Activated naive CD8-positive, alpha-beta T cell treated with anti-CD3 and anti-CD28 coated beads for 36 hours (primary cell): ENCODE measurements at places on chromosomes 4 and X.

GRCh38 chr4:159366966-159367780 is 264.3 kb downstream of the RAPGEF2 start:
- no peak for DNase-seq

DNA sequence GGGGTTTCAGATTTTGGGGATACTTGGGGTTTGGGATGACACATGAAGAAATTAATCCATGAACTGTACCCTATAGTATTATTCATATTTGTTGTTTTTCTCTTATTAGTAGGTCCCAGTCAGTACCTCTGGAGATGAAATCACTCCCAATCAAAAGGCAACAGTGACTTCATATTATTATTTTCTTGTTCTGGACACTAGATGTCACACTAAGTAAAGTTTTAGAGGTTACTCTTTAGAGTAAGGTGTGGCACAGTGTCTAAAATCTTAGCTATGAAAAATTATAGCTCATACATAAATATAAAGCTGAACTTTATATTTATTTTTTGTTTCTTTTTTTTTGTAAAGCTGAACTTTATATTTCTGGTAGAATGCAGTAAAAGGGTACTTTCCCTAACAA is 35.1 kb downstream of the FAM114A1 start:
- no peak for DNase-seq

GRCh38 chrX:17067534-17067933 is 121.1 kb downstream of the REPS2 start:
- no peak for DNase-seq

DNA sequence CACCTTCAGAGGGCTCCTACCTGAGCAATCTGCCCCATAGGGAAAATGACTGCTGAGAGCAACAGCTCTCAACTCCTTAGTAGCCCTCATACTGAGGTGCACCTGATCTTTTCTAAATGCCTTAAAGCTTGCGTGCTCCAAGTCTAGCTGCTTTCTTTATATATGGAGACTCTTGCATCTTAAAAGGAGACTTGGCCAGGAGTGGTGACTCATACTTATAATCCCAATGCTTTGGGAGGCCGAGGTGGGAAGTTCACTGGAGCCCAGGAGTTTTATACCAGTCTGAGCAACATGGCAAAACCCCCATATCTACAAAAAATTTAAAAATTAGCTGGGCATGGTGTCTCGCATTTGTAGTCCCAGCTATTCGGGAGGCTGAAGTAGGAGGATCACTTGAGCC is 78.1 kb upstream of the TRIM2 start:
- no peak for DNase-seq

- no peak for DNase-seq
Observed at GRCh38 chr4:115711575-115711974, 598.2 kb upstream of the NDST4 start.

GRCh38 chr4:46390355-46391058 is 579 bp upstream of the GABRA2 start:
- DNase-seq: no peak
